AML-193 (cell line): ENCODE measurements at places on chromosomes 2 and 18.
A peak's percentile ranks its signal among the peaks of the same experiment; 100 is the strongest.

DNA sequence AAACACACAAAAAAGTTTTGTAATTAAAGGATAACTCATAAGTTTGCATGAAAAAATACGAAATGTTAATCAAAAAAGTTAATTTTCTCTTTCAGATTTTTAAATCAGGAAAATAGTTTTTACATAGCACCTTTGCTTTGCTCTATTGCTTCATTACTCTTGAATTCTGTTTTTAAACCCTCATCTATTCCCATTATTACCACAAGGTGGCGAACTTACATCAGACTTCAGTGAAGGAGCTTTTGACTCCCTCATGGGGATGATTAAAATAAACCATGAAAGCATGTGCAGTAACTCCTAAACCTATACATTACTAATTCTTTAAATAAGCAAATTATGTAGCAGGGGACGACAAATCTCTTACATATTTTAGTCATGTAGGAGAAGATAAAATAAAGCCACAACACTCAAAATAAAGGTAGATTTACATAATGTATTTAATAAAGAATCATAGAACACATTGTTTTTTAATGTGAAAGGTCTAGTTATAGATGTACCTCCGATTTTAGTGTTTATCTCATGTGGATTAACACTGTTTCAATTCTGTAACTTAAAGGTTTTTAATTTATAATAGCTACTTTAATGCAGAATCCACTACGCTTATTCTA is 105.2 kb downstream of the NETO1 start:
- peak; percentile 25 for DNase-seq

GRCh38 chr2:57207191-57207590 is 839.4 kb upstream of the VRK2 start:
- DNase-seq, result no peak

DNA sequence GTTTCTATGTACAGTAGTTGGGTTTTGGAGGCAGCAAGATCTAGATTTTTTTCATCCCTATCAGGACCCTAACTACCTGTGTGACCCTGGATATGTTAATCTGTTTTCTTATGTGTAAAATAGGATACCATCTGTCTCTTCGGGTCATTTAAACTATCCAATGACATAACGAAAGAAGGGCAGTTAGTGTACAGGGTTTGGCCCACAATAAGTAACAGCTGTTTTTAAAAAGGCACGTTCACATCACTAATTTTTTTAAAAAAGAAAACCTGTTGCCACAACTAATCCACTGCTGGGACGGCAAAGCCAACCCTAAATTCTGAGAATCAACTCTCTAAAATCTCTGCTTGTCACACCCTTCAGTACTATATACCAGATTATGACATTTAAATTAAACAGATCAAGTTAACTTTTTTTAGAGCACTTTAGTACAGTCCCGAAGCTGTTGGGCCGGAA is 869 bp downstream of the USP40 start:
- no peak for DNase-seq

- no peak for DNase-seq
Measured at GRCh38 chr18:55509631-55510324, 78.2 kb downstream of the TCF4 start.

GRCh38 chr2:134128746-134129145 is 125.1 kb upstream of the MGAT5 start:
- no peak for DNase-seq

DNA sequence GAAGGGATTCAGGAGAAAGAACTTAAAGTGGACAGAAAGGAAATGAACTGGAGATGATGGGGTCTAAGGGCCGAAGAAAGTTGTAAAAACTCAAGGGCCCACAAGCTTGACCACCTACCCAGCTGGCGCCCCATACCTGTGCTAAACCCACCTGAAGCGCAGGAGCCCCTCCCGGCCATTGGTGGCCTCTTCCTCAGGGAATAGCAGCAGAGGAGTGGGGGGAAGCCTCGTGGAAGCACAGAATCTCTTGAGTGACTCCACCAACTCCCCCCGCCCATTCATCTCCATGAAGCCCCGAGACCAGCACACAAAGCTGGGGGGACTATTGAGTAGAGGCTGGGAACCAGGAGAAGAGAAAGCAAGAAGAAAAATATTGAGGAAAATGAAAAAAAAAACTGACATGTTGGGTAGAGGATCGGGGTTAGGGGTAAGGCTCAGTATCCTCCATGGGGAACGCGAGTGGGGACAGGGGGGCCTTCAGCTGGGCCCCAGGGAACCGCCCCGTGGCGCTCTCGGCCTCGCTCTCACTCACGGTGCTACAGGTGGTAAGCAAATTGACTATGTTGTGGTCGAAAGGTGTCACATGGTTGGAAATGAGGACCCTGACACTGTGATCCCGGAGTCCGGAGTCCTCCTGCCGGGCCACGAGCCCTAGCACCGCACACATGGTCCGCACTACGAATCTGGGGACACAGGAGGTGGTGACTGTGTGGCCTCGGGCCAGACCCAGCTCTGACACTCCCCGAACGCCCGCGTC is 728 bp downstream of the AUP1 start:
- DNase-seq, result no peak

- DNase-seq, result no peak
Measured at GRCh38 chr2:217667512-217667911, 335.3 kb downstream of the TNS1 start.

GRCh38 chr2:148876595-148877402 is 1.8 kb downstream of the KIF5C start:
- DNase-seq, result no peak

- DNase-seq, result no peak
Measured at GRCh38 chr2:217784996-217785543, 217.7 kb downstream of the TNS1 start.

- DNase-seq, result no peak
Measured at GRCh38 chr18:60552948-60553347, 180.4 kb upstream of the MC4R start.

DNA sequence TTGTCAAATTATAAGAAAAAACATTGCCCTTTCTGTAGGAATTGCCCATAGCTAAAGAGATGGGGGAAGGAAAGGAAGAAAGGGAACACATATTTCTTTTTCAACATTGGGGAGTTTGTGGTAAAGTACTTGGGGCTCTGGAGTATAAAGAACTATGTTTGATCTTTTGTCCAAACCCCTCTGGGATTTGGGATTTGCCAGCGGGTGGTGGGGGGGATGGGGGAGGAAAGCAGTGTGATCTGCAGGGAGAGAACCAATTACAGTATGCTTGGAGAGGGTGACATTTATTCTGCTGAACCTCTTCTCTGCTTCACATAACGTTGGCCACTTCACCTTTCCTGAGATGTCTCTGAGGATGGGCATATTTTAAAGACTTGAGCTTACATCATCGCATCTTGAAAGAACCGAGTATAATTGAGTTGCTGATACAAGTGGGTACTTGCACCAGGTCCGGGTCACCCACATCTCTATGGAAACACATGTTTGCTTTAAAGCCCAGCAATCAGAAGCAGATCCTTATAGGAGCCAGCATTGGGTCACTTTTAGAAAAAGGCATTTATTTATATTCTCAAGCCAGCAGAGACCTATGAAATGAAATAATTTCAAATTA is 73.1 kb downstream of the SPATS2L start:
- no peak for DNase-seq

DNA sequence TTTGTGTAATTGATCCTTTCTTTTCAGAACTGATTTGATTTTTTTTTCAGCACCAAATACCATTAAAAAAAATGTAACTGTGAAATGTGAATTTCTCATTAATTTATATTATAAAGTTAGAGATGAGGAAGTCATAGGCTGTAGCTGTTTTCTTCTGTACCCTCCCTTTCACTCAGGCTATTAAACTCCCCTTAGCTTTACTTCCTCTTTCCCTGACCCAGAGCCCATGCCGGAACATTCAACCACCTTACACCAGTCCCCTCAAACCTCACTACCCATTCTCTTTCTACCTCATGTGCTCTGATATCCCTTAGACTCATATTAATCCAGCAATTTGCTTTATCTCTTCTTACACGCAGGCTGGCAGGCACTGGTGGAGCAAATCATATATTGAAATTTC is 12.4 kb downstream of the GALNT5 start:
- peak; percentile 4 for DNase-seq
